ENCODE measurements at places on chromosomes 2 and 18.

- DNase-seq: no peak
Measured at GRCh38 chr2:39631718-39632117, 34.0 kb upstream of the TMEM178A start.

DNA sequence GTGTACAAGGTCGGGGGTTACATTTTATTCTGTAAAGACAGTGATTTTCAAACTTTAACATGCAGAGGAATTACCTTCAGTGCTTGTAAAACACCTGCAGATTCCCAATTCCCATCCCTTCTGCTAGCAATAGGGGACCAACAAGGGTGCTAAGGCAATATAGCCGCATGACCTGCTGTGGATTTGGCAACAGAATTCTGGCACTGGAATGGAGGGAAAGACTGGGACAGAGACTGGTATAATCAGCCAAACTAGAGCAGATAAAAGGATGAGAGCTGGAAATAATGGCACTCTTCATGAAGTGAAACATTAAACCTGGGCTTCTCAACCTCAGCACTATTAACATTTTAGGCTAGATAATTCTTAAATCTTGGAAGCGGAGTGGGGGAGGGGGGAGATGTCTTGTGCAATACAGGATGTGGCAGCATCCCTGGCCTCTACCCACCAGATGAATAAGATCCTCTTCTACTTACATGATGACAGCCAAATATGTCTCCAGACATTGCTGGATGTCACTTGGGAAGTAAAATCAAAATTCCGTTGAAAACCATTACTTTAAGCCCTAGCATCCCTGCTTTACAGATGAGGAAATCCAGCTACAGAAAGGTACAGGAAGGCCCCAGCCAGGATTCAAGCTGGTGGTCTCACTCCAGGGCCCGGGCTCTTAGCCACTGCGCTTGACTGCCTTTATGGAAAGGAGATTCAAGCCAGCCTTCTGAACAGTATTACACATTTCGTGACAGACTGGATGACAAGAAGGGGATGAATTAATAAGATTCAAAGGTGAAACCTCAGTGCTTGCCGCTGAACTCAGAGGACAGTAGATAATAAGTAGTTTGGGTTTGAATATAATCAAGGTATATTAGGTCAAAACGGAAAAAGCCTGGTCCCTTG lies 1.7 kb downstream of the EVA1A start:
- DNase-seq: no peak

GRCh38 chr2:70789304-70790135 lies 923 bp downstream of the FIGLA start:
- DNase-seq: peak; percentile 68

- DNase-seq: no peak
Measured at GRCh38 chr18:36162981-36163380, 24.3 kb upstream of the MOCOS start.

DNA sequence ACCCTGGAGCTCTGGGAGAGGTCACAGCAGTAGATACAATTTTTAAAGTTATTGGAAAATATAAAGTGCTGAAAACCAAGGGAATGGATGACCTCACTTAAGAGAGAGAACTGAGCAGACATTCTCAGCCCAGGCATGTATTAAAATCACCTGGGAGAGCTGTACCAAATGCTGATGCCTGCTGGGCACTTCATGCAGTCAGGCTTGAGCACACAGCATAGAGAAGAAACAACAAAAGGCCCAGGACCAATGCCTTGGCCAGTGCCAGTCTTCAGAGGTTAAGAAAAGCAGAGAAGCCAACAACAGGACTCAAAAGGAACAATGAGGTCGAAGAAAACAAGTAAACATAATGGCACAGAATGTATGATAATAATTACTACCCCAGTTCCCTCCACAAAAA lies 211.8 kb downstream of the L3MBTL4 start:
- DNase-seq: no peak

DNA sequence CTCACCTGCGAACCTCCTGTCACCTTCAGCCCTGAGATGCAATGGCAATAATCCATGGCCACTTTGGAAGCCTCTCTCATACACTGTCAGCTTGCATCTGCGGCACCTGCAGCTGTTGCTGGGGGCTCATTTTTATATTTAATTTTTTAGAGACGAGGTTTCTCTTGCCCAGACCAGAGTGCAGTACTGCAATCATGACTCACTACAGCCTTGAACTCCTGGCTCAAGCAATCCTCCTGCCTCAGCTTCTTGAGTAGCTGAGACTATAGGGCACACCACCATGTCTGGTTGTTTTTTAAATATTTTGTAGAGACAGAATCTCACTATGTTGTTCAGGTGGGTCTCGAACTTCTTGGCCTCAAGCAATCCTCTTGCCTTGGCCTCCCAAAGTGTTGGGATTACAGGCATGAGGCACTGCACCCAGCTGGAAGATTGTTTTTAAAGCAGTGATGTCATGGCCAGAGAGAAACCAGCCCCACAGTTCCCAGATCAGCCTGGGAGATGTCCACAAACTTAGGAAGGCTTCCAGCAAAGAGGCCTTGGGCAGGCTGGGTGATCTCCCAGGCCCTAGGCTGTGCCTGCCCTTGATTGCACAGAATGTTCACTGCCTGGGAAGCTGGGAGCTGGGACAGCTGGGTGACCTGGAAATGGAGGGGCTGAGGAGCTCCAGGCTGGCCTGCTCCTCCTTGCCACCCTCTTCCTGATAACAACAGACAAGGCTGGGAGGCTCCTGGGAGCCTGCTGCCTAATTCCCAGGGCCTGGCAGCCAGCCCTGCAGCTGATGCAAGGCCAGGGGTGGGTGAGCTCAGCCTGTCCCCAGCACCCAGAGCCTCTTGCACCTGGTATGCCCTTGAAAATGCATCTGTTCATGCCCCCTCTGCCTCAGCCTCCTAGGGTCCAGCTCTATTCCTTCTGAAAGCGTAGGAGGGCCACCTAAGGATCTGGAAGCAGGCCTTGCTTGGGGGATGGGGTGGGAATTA lies 27.1 kb downstream of the SH2D6 start:
- peak; percentile 47 for DNase-seq

DNA sequence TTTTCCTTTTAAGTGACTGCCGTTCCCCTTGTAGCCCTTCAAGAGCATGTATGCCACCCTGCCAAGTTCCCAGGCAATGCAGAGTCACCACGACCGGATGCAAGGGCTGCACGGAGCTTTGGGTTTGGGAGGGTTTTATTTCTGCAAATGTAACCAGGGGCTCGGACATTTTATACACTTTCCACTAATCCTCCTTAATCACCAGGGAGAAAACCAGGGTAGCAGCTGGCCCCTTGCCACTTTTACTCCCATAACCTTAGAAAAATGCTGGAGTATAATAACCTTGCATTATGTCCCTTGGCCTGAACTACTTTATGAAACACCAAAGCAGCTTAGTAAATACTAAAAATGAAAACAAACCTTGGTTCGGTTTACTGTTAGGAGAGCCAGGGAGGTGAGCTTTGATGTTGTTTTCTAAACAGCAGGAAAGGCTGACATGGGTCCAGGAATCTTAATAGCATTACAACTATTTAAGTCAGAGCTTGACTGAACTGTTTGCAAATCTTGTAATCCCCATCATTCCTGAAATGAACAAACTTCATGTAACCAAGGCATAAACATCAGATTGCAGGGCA lies 152.8 kb upstream of the RIOK3 start:
- DNase-seq: no peak

GRCh38 chr18:73509460-73509859 lies 638.2 kb downstream of the FBXO15 start:
- DNase-seq: no peak

- no peak for DNase-seq
Measured at GRCh38 chr2:225761396-225761795, 361.9 kb downstream of the NYAP2 start.

DNA sequence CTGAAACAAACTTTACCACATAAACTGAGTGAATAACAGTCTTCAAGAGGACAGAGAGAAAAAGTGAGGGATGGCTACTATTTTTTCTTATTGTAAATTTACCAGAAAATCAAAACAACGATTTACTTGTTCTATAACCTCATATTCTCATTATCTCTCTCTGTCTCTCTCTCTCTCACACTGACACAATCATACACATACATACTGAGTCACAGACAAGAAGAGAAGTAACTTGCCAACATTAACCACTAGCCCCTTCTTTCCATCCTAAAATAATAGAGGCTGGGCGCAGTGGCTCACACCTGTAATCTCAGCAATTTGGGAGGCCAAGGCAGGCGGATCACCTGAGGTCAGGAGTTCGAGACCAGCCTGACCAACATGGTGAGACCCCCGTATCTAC lies 18.2 kb downstream of the SATB2 start:
- DNase-seq: no peak

DNA sequence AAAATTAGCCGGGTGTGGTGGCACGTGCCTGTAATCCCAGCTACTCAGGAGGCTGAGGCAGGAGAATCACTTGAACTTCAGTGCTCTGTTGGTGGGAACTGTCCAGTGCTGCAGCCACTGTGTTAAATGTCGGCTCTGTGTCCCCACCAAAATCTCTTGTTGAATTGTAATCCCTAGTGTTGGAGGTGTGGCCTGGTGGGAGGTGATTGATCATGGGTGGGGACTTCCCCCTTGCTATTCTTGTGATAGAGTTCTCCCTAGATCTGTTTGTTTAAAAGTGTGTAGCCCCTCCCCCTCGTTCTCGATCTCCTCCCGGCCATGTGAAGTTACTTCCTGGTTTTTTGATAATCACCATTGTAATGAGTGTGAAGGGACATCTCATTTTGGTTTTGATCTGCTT lies 9.8 kb upstream of the RPL31 start:
- no peak for DNase-seq

DNA sequence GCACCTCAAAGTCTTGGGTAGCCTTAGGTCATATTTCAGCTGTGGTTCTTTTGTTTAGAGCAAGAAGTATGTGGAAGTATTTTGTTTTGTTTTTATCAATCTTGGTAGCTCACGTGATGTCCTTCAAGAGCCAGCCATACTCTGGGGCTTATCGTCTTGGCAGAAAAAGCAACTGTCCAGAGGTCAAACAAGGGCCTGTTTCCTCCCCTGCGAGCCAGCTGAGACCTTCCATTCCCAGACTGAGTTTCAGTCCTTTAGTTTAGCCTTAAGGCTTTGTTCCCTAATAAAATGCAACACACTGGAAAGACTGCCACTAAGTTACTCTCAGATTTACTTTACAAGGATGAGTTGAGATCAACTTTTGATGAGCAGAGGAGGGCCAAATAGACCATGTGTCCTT lies 63.5 kb downstream of the TXNL1 start:
- DNase-seq: no peak

GRCh38 chr2:121036226-121036692 lies 248.7 kb downstream of the TFCP2L1 start:
- peak; percentile 74 for DNase-seq

GRCh38 chr2:86082756-86083155 lies 22.9 kb downstream of the POLR1A start:
- no peak for DNase-seq

DNA sequence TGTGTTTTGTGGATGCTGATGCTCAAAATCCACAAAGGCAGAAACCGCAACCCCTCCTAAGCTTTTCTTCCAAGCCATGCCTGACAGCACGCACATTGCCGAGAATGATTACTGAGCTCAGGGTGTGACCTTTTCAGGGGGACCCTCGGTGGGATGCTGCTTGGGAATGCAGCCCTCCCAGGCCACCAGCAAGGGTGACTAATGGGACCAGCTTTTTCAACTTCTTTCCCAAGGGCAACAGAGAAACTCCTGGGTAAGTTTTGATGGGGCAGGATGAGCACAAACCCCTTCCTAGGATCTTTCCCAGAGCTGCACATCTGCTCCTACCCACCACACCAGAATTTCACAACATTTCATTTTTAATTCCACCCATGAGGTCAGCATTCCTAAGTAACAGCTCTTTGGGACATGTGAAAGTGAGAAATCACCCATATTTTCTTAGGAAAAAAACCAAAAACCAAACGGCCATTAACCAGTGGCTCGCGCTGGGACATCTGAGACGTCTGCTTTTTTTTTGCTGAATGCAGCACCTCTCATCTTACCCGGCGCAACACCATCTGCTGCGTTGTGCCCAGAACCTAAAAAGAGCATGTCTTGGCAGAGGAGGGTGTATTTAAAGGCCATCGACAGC lies 119.0 kb downstream of the ARL4C start:
- DNase-seq: no peak

DNA sequence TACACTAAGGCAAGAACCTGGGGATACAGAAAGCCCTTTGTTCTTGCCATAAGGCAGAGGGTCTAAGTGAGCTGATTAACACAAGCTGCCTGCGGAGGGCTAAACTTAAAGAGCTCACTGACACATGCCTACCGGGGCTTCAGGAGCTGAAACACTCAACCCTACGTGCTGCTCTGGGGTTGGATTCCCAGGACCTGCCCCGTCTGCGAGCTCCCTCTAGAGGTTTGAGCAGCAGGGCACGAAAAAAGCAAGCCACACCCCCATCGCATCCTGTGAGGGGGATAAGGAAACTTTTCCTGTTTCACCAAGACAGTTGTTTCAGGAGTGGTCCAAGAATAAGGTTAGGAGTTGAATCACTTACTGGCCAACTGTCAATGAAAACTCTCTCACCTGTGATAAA lies 562.1 kb downstream of the TMX3 start:
- no peak for DNase-seq

- DNase-seq: peak; percentile 35
Measured at GRCh38 chr2:216371721-216372702, at the start of gene MARCHF4. Gene MARCHF4, minus strand, starts transcription at chr2:216372483. Its CDS starts 2,223 bp downstream, at chr2:216370260.

- no peak for DNase-seq
Measured at GRCh38 chr2:47747878-47748277, 35.1 kb upstream of the MSH6 start.

GRCh38 chr18:77003316-77003715 lies 129.3 kb downstream of the MBP start:
- DNase-seq: no peak

GRCh38 chr2:28276076-28276618 lies 116.5 kb upstream of the FOSL2 start:
- no peak for DNase-seq

- DNase-seq: no peak
Measured at GRCh38 chr18:13543144-13543543, 183.2 kb downstream of the FAM210A start.

GRCh38 chr2:228841877-228842276 lies 429.2 kb downstream of the PID1 start:
- DNase-seq: peak; percentile 5

DNA sequence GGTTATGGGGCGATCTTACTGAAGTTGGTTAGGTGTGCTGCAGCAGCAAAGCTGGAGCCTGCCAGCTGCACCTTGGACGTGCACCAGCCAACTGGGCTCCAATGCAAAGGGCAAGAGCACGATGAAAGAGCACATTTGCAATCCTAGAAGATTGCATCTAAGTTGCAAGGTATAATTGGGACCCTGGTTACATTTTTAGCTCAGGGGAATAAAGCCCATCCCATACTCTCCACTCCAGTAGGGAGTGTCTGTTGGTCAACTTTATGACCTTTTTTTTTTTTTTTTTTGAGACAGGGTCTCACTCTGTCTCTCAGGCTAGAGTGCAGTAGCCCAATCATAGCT lies 22.2 kb upstream of the GPR55 start:
- no peak for DNase-seq

DNA sequence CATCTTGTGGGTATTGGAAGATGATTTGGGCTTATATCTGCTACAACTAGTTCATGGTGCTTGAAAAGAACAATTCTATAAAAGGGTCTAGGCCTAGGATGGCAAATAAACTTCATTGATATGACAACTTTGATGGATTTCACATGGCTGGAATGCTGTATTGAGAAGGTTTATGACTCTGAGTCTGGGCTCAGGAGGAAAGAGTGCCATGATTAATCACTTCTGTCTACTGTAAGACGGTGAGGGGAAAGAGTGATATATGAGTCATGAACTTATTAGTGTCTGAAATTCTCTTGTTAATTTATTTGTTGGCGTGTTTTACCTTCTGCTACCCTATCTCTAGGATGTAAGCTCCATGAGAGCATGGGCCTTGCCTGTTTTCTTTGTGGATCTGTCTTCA lies 17.0 kb upstream of the ADCYAP1 start:
- no peak for DNase-seq
